ENCODE measurements at places on chromosomes 1 and 21.

- DNase-seq = peak; percentile 69
Measured at GRCh38 chr1:173590557-173590956, 12.3 kb downstream of the SLC9C2 start.

GRCh38 chr1:11602424-11602823 is 51.8 kb downstream of the FBXO2 start:
- no peak for DNase-seq

GRCh38 chr1:10178597-10179405 is 31.6 kb upstream of the KIF1B start:
- no peak for DNase-seq

DNA sequence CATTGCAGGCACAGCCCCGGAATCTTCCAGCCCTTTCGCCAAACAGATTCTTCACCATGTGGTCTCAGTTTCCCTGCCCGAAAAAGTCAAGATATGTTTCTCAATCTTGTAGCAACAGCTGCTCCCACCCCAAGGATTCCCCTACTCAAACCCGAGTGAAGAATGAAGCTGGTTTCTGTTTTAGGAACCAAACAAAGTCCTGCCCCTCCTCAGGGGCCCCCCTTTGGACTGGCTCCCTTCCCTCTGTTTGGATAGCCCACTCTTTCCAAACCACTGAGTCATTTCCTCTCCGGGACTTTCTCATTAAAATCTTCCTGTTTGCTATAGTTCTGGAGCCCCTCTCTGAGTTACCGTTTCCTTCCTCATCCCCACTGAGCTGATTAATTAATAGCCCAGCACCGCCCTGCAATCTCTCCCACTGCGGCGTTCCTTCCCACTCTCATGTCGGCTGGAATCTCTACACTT is 100.9 kb downstream of the TSEN15 start:
- DNase-seq = no peak

DNA sequence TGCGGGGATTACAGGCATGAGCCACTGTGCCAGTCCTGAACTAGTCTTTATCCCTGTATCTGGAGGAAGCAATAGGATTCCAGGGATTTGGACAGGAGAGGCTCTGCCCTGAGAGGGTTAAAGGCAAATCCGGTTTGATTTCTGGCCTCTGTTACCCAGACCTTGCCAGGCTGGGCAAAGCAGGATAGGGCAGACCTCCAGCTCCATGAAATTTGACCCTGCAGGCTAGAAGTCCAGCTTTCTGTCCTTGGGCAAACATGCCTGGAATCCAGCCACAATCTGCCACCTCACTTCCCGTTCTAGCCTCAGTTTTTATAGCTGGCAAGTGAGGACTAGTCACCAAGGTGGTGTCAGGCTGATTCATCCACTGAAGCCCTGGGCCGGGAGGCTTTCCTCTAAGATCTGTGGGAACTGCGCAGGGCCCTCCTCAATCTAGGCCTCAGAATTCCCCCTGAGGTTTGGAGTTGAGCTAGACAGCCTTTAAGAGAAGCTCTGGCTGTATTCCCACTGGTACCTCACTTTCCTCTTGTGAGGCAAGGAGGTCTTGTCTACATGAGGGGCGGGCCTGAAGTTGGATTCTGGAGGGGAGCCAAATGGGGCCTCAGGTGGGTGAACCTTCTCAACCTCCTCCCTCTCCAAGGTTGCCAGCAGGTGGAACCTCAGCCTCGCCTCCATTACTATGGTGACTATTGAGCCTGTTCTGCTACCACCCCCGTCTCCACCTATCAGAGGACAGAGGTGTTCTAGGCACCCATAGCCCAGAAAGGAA is 7.0 kb upstream of the P3R3URF start:
- DNase-seq = peak; percentile 79

DNA sequence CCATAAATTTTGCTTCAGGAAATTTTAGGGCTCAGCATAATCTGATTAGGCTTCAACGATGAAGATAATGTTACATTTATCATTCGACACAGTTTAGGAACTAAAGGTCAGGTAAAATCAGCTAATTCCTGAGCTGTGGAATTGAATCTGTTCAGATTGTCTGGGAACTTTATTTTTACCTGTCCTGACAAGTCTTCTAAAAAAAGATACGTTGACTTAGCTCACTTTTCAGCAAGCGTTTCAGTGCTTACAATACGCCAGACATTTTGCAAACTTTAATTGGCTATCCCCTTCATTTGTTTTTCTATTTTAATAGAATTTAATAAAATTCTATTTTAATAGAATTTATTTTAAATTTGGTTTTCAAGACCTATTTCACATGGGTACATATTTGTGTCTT is 57.8 kb downstream of the POU2F1 start:
- no peak for DNase-seq

DNA sequence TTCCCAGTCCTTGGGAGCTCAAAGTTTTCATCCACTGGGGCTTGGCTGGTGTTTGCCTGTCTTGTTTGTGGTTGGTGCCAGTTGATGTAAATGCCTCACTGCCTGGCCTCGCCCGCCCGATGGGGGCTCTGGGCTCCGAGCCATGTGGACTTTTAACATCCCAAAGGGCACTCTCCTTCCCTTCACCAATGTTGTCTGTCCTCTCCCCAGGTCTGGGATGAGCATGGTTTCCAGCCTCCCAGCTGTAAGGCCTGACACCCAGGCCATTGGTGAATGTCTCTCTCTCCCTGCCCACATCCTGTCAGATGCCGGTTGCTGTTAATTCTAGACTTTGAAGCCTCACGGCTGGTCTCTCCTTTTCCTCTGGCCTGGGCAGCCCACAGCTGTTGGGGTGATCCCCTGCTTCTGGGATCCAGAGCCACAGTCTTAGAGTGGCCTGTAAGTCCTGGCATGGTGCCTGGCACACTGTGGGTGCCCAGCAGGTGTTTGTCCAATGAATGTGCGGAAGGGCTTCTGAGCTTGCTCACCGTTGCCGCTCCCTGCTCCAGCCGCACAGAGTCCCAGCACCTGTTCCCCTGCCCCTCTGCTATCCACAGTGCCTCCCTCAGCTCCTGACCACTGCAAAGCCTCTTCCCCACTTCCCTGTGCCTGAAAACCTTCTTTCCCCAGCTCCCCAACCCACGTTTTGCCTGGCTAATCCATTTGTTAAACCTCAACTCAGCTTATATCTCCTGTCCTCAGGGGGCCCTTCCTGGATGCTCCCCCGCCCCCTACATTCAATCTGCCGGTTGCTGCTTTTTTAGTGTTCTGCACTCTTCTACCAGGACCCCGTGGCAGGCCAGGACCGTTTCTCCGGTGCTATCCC is 3.3 kb upstream of the C1orf174 start:
- DNase-seq = no peak

DNA sequence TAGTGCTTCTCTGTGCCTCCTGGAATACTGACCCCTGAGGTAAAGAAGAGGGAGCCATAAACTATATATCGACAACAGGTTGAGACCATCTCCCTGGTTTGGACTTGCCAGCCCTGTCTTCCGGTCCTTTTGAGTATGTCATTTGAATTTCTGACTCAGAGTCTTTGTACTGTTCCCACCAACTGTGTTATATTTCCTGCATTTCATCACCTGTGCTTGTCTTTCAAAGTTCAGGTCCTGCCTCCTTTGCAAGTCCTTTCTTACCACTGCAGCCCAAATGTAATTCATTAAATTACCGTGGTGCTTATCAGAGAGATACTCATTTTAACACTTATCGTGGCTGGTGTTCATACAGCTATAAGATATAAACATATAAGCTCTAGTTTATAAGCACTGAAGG is 10.7 kb downstream of the AK5 start:
- no peak for DNase-seq

DNA sequence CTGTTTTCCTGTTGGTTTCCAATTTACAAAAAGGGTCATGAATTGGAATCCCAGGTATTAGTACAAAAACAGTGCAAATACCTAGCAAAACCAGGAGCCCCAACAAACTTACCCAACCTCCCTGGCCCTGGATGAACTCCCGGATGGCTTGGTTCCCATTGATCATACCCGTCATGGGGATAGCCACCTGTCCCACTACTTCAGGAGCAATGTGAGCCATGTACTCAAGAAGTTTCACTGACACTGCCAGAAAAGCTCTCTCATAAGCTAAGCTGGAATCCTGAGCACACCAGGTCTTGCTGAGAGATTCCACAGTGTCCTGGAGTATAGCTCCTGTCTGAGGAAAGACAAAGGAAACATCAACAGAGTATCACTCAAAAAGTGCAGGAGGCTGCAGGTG is 5.7 kb downstream of the BCL2L15 start:
- no peak for DNase-seq

GRCh38 chr1:19374083-19374801 is 62.1 kb downstream of the SLC66A1 start:
- no peak for DNase-seq

GRCh38 chr1:54227891-54228310 is 27.9 kb downstream of the MRPL37 start:
- DNase-seq = no peak

DNA sequence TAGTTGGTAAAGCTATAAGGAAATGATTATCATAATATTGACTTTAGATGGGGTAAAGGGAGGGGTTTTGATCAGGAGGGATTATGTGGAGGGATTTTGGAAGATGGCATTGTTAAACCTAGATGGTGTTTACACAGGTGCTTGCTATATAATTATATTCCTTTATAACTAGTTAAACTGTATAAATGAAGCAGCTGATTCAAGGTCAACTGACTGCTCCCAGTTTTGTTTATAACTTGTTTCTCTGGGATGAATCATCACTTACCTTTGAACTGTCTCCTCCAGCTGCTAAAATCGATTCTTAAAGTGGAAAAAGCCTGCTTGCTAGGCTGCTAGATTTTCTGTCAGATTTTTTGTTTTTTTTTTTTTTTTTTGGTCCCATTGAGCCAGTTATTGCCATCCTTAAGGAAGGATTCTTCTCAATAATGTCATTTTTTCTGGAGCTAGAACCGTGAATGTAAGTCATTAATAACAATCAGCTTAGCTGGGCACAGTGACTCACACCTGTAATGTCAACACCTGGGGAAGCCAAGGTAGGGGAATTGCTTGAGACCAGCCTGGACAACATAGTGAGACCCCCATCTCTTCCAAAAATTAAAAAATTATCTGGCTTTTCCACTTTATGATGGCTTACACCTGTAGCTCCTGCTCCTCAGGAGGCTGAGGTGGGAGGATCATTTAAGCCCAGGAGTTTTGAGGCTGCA is 153.2 kb downstream of the PIK3R3 start:
- DNase-seq = no peak

- no peak for DNase-seq
Measured at GRCh38 chr1:212738330-212738729, 38.7 kb upstream of the BATF3 start.

DNA sequence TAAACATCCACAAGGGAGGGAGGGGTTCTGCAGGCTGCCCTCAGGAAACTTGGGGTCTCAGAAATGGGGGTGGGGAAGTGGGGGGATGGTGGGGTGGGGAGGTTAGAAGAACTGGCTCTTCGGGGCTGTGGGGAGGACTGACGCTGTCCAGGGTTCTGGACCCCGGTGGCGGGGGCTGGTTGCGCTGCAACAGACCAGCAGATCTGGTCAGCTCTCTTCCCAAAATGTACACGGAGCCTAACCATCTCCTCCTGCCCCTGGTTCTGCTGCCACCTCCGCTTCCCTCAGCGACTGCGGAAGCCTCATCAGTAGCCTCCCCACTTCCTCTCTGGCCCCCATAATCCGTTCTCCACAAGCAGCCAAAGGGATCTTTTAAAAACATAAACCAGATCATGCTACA is 29.3 kb upstream of the C1QA start:
- no peak for DNase-seq

- no peak for DNase-seq
Measured at GRCh38 chr1:160429702-160430535, 29.6 kb downstream of the VANGL2 start.

- DNase-seq = no peak
Measured at GRCh38 chr21:44911384-44912157, 9.1 kb downstream of the ITGB2 start.

DNA sequence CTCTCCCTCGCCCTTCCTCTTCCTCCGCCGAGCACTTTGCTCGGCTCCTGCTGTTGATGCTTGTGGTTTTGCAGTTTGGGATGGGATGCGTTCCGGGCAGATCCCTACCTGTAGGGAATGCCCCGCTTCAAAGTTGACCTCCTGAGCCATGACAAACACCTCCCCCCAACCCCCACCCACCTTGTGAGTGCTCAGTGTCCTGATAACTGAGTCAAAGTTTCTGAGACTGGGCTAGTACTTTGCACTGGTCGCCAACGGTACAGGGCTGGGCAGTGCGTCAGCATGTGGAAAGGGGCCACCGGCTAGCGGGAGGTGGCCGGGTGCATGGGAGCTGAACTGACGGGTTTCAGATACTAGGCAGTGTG is 771 bp downstream of the RABGAP1L start:
- peak; percentile 11 for DNase-seq

DNA sequence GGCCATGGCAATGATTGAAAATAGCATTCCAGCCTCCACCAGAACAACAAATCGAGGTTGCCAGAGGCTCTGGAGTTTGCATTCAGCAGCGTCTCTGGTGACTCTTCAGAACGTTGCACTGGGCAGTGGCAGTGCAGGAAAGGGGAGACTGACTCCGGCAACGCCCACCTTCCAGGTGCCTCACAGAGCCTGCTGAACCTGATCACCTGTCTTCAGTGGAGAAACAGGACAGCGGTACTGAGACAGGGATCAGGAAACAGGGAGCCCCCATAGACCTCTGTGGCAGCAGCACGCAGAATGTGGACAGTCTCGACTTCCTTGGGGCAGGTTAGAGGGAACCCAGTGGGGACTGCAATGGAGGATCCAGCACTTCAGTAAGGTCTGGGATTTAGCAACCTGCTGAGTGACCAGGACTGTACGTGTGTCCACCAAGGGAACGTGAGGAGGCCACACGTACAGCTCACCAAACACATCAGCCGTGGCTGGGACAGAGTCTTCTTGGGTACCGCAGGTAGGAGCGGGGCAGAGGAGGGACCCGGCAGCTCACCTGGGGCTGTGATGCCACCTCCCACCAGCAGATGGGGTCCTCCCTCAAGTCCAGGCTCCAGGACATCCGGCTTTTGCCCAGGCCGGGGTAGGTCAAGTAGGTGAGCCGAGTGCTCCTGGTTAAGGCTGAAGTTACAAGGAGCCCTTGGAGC is 128.6 kb downstream of the PRDM2 start:
- no peak for DNase-seq

DNA sequence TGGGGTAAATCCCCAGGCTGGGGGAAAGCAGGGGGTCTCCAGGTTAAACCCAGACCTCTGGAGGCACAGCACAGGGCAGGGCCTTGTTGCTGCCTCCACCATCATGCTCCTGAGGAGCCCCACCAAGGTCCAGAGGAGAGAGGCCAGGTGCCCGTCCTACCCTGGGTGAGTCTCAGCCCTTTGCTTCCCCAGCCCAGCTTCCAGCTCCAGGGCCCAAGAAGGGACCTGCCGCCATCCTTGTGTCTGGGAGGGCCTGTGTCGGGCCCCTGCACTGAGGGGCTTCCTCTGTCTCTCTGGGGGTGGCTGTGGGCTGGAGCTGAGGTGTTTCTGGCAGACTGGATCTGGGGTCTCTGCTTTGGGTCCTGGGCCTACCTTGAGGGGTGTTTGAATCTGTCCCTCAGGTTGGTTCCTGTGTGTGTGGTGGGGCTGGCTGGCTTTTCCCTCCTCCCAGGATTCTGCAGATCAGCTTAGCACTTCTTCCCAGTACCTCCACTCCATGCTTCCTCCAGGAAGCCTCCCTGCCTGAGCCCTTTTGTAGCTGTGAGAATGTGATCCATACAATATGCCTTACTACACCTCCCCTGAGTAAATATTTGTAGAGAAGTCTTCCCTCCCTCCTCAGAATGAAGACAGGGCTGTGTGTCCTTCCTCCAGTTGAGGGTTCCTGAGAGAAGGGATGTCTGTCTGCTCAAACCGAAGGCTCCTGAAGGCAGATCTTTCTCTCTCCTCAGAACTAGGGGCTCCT is 6.2 kb downstream of the GPR3 start:
- no peak for DNase-seq

Measured in COLO829 (cell line).